B cell (primary cell): ENCODE measurements at places on chromosomes 16 and 17. TPM values are rescaled to one million over a fixed set of nuclear protein-coding genes. Genes with fewer than 3 reads are reported as not detected.

The ALDH3A1 gene
- not detected in 2 replicates for total RNA-seq

The VASN gene
- total RNA-seq, result 0.66 and 0.76 TPM in 2 replicates

The INCA1 gene
- 0.30 and 0.51 TPM in 2 replicates for total RNA-seq

The CES1 gene
- total RNA-seq, result 0.37 TPM in 1 of 2 replicates, not detected in the other

The ZNF18 gene
- total RNA-seq, result 10.5 and 12.0 TPM in 2 replicates

DNA sequence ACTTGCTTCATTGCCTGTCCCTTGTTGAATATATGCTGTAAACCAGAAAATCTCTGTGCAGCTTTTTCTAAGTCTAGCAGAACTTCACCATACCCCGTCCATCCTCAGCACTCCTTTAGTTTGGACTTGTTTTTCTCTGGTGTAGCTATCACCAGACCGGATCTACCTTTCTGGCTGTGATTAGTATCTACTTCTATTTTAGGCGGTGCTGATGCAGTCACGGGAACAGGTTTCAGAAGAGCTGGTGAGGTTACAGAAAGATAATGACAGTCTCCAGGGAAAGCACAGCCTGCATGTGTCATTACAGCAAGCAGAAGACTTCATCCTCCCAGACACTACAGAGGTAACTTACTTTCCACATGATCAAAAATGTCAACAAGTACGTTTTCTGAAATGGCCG is 46.4 kb downstream of the NUP88 start:
- DNase-seq, result no peak

DNA sequence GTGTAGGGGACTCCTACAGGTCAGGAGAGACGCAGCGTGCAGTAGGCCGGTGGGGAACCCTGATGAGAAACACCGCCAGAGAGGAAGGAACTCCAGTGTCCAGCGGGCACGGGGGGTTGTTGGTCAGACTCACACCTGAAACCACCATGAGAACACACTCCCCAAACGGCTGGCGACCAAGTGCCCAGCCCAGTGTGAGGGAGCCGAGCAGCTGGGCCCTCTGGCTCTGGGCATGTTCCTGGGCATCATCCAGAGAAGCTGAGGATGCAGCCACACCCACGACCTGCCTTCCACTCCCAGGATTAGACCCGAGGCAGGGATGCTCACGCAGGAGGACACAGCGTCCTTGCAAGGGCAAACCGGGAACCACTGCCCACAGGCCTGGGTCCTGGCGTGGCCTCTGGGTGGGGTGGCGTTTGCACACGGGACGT is 108.3 kb upstream of the ZNF750 start:
- DNase-seq, result no peak

DNA sequence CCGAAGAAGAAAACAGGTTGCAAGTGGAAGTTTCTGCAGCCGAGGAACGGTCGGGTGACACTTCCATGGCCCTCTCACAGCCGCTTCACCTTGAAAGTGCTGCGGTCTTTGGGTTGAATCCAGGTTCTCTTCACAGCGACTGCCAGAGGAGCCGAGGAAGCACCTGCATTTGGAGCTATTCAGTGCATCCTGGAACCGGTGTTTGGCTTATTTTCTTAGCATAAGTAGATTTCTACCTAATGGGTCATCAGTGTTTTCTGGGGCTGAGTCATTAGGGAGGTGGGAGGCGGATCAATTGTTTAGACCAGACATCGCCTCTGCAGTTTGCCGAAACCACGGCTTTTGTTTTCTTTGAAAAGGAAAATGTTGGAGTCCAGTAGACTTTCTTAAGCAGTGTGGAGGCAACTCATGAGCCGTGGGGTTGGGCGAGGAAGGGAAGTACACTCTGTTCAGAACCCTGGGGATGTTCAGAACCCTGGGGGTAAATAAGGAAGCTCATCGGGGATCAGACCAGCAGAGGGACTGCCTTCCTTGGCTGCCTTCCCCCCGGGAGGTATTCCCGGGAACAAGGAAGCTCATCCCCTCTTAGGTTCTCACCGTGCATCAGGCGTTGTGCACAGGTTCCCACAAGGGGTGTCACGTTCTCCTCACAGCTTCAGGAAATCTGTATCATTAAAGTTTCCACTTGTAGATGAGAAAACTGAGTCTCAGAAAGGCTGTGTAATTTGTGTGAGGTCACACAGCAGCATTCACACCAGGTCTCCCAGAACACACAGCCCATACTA is 361.5 kb downstream of the SNX29 start:
- no peak for DNase-seq

- DNase-seq, result no peak
These were observed 16.9 kb downstream of the NARF start for GRCh38 chr17:82475458-82475857.

GRCh38 chr17:31744511-31744951 is 114.5 kb downstream of the COPRS start:
- no peak for DNase-seq

DNA sequence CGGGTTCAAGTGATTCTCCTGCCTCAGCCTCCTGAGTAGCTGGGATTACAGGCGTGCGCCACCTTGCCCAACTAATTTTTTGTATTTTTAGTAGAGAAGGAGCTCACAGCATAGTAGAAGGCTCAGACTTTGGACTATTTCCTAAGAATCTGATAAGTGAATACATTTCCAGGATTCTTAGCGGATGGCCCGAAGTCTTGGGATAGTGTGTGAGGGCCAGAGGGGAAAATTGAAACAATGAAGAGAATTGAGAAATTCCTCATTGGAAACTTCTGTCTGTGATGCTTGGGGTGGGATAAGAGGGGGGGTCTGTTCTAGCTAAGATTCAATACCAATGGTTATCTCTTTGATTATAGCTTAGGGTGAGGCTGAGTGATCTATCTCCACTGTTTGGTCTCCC is 183.3 kb downstream of the MSI2 start:
- no peak for DNase-seq

DNA sequence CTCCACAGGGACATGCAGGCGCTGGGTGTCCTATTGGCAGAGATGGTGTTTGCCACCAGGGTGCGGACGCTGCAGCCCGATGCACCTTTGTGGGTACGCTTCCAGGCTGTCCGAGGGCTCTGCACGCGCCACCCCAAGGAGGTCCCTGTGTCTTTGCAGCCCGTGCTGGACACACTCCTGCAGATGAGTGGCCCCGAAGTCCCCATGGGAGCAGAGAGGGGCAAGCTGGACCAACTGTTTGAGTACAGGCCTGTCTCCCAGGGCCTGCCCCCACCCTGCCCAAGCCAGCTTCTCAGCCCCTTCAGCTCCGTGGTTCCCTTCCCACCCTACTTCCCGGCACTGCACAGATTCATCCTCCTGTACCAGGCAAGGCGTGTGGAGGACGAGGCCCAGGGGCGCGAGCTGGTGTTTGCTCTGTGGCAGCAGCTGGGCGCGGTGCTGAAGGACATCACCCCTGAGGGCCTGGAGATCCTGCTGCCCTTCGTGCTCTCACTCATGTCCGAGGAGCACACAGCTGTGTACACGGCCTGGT is 2.8 kb downstream of the WDR81 start:
- DNase-seq, result no peak

- no peak for DNase-seq
These were observed 17.7 kb downstream of the CDIP1 start for GRCh38 chr16:4520913-4521312.

- DNase-seq, result peak; percentile 24
These were observed 6.4 kb upstream of the CRK start for GRCh38 chr17:1462164-1463112.

DNA sequence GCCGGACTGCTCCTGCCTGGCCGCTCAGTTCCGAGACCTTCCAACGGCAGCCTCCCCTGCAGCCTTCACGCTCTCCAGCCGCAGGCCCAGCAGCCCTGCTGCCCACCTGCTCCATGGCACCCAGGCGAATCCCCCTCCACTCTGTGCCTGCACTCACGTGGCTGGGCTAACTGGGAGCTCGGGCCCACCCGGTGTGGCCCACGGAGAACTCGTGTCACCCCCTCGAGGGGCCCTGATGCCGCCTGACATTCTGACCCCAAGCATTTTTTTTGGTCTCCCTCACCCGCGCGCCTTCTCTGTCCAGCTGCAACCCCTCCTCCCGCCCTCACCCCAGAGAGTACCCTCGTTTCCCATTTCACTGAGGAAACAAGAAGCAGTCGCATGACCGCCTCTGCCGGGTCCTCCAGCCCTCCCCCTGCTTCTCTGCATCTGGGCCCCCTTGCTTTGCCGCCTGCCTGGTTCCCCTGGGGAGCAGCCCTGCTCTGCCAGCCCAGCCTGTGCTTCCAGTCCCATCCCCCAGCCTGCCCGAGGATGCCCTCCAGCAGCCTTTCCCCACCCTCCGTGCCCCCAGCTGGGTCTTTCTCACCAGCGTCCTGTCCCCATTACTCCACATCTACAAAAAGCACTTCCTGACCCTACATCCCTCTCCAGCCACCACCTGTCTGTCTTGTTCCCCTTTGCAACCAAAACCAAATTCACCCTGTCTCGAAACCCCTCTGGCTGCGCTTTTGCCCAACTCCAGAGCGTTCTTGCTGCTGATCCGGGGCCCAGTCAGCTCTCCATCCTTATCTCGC is 146.4 kb upstream of the CHMP6 start:
- peak; percentile 31 for DNase-seq

DNA sequence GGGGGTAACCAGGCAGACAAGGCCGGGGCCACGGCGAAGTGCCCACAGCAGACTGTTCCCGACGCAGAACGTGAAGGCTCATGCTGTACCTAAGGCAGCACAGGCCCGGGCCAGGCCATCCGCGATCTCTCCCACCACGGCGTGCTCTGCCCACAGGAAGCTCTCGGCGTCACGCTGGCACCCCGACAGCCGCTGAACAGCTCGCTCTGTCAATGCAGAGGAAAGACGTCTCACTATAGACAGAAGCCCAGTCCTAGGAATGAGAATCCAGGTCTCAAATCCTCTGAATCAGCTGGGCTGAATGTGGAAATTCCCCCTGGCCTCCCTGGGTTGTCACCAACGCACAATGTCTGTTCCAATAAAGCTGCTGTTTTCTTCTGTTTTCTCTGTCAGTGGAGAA is 21.4 kb downstream of the SERPINF1 start:
- no peak for DNase-seq

- DNase-seq, result no peak
These were observed 364.4 kb downstream of the C16orf95 start for GRCh38 chr16:86952769-86953168.

DNA sequence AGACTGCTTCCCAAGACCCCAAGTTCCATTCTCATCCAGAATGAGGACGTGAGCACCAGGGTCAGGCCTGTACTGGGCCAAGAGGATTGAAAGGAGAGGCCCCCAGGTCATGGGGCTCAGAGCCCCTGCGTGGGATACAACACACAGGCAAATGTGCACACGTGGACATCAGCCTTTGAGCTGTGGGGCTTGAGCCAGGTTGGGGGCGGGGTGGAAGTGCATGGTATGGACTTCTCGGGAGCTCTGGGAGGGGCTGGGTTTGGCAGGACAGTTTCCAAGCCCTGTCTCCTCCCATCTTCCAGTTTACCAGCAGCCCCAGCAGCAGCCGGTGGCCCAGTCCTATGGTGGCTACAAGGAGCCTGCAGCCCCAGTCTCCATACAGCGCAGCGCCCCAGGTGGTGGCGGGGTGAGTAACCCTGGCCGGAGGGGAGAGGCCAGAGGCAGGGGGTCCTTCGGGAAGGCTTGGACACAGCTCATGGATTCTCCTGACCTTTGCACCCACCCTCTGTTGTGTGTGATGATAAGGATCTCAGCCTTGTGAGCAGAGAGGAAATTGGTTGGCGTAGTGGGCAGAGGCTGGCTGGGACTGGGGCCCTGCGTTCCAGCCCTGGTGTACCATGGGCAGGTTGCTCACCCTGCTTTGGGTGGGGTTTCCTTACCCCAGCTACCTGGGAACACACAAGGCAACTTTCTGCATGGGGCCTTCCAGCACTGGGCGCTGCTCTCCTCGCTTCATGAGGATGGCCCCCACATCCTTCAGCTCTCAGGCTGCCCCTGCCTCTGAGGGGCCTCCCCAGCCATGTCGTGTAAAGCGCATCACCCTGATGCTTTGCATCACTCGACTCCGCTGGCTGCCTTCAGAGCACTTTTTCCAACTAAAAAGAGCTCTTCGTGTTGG is 10.4 kb upstream of the LASP1NB start:
- DNase-seq, result no peak

GRCh38 chr17:6297960-6298359 is 137.0 kb downstream of the AIPL1 start:
- no peak for DNase-seq

GRCh38 chr16:22360963-22361659 is 13.3 kb downstream of the CDR2 start:
- no peak for DNase-seq

- DNase-seq, result no peak
These were observed 64.0 kb downstream of the SOX9 start for GRCh38 chr17:72184805-72185204.

DNA sequence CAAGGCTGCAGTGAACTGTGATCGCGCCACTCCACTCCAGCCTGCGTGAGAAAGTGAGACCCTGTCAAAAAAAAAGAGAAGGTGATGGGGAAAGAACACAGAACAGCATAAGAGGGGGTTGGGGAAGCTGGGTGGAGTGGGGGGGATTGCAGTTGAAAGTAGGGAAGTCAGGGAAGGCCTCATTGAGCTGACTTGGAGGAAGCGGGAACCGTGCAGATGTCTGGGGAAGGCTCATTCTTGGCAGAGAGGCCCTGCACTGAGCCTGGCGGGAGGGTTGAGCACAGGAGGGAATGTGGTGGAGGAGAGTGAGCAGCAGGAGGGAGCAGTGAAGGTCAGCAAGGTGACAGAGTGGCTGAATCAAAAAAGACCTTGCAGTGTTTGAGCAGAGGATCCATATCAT is 26.9 kb downstream of the IL4R start:
- DNase-seq, result no peak

- DNase-seq, result no peak
These were observed 81.2 kb upstream of the GOT2 start for GRCh38 chr16:58815181-58815888.

DNA sequence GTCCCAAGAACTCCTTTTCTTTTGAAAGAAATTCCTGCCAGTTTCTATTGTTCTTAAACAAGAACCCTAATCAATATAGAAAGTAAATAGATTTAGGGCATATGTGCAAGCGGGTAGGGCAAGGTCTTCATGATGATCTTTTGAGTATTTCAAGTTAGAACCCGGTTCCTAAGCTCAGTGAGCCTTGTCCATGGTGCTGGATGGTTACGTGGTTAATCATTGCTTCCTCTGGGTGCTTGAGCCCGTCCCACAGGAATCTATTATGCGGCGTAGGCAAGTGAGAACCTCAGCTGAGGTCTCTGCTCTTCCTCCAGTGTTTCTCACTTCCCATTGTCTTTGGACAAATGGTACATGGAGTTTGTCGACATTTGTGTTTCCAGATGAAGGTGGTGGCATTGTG is 580.8 kb upstream of the EEF2KMT start:
- no peak for DNase-seq

DNA sequence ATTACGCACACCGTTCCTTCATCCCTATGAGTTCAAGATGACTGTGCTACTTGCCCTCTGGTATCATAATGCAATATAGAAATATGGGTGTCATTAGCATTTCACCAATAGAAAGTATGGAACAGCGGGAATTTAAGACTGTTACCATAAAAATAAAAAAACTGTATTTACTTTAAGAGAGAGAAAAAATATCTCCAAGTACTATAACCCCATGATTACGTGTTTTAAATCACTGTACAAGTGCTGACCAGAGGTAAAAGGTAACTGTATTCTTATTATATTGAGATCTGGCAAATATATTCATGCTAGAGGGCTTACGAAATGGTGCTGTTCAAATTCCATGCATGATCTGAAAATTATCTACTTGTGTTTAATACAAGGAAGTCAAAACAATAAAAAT is 5.2 kb downstream of the SDR42E1 start:
- DNase-seq, result no peak

- no peak for DNase-seq
These were observed 4.5 kb upstream of the BRCA1 start for GRCh38 chr17:43129671-43130010.

GRCh38 chr16:82584553-82585152 is 42.1 kb upstream of the CDH13 start:
- no peak for DNase-seq

GRCh38 chr17:79023886-79024771 is at the start of gene C1QTNF1:
Gene C1QTNF1, plus strand, starts transcription at chr17:79024169. Its CDS starts 19,800 bp downstream, at chr17:79043969.
- peak; percentile 58 for DNase-seq

GRCh38 chr17:57887161-57887560 is 37.3 kb upstream of the MRPS23 start:
- no peak for DNase-seq
